ENCODE measurements at places on chromosomes 6 and 20.

DNA sequence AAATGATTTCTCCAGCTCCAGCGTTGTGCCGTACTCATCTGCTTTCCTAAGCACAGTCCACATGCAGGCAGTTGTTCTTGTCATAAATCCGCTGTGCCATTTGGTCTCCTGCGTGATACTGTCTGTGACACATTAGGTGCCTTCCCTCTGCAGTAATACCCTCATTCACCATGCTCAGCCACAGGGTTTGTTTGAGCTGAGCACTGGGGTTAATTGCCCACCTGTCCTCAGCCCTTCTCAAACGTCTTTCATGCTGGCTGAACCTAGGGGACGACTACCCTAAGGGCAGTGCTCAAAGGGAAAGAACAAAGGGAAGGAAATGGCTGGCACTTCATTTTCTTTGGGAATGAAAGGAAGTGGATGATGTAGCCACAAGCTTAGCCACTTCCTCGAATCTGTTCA lies 64.2 kb upstream of the MYLIP start:
- DNase-seq, result no peak

DNA sequence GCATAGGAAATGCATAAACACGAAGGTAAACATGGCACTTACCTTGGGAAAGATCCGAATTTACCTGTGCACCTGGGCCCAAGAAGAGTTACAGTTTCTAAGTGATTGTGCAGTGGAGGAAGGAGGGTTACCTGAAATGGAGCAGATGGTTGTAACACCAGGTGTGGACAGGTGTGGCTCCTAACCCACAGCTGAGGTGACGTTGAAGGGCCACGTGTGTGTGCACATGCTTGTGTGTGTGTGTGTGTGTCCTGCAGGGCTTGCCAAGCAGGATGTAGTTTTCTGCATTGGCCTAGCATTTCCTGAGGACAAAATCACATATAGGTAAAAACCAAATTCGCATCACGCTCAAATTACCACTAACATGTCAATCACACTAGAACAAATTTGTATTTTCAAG lies 240.8 kb downstream of the ANKRD60 start:
- DNase-seq, result no peak

DNA sequence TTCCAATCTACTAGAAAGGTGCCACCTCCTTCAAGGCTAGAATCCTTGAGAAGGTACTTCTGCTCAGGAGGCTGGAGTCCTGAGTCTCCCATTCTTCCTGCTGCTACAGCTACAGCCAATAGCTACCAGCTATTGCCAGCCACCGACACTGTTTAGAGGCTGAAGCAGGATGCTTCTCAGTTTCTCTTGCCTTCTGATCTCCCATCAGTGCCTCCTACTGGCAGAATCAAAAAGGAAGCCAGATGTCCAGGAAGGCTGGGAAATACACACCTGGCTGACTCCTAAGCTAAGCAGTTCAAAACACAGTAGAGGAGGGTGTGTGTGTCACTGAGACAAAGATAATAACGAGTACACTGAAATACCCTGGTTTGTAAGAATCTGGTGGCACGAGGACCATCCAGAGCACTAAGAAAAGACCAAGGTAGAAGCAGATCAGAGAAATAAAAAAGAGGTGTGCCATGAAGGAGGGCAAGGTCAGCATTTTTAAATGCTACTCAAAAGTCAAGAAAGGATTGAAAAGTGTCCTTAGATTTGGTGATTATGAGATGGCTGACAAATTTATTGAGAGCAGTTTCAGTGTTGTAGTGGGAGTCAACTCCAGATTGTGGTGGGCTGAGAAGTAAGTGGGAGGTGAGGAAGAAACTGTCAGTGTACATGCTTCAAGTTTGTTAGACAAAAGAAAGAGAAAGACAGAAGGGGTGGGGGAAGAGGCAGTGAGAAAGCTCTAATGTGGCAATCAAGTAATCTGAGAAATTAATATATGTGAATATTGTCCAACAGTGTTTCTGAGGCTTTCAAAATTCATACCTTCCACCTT lies 2.3 kb upstream of the HLA-DMA start:
- no peak for DNase-seq

DNA sequence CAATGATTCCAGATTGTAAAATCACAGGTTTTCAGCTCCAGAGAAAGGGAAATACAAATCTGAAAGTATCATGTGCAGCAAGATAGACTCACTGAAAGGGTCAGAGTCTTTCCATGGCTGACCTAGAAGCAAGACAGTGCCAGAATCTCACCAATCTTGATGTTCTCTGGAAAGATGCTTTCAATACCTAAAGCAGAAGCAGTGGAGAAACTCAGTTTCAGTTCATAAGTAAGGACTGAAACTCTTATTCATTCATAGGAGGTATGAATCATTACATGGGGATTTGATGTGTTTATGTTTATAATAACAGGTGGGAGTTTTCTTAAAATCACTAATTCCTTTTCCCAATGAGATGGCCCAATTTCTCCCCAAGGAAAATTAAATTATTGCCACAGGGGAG lies 42.5 kb downstream of the SLC2A12 start:
- DNase-seq, result no peak

DNA sequence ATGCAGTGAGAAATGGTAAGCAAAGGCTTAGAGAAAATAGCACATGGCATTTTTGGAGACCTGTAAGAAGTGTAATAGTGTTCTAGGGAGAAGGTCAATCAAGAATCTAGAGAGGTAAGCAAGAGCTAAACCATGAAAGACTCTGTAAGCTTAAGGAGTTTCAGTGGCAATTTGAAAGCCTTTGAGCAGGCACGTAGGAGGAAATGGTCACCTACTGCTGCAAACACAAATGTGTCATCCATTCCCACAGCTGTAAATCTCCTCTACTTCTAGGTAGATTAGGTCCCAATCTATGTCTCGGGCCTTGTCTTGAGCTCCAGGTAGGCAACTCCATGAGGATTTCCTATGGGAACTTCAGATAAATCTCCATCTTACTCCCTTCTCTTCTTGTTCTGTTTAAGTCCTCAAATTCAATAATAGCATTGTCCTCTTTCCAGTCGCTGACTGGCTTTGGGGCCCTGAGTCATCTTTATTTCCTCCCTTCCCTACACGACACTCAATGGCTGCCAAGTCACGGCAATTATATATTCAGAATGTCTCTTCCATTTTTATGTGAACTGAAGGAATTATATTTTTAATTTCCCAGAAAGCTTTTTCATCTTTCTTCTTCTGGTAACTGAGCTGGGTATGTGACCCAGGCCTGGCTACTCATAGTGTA lies 24.2 kb upstream of the PAQR8 start:
- DNase-seq, result no peak

DNA sequence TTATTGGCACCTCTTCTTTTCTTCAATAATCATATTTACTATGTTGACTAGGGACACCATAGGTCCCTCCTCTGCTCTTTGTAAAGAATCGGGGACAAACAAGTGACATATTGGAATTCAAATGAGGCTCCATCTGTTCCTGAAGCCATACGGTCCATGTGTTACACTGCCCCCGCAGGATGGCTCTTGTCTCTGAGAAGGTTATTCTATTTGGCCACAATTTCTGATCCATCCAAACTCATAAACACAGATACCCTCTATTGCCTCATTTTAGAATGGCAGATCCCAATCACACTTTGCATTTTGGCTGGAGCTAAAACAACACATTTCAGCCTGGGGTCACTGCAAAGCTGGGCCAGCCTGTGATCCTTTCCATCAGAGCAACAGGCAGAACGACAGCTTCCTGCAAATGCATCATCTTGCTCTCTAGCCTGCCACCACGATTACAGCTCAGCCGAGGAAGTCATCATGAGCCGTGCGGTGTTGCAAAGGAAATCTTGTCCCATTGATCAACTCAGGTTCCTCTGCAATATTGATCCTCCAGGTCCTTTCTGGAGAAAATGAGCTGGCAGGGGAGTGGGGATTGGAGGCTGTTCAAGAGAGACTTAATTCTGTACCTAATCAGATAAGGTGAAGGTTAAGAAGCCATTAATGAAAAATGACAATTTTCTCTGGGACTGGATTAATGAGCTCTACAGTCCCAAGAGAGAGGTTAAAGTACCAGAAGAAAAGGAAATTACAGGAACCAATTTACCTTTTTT lies 73.1 kb downstream of the AGPAT4 start:
- DNase-seq, result no peak

DNA sequence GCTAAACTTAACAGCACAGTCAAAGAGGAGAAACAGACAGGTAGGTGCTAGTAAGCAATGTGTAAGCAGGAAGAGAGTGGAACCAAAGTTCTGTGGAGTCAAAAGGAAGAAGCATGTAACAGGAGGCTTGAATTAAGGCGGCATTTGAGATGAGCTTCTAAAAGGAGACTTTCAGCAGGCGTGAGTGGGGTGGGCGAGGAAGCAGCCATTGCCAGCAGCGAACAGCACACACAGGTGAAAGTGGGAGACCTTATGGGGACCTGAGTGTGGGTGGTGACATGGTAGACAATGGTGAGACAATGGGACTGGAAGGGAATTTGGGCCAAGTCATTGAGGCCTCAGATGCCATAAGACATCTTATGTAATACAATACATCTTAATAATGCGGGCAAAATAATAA lies 195.0 kb downstream of the PAX1 start:
- DNase-seq, result no peak

- no peak for DNase-seq
Observed at GRCh38 chr20:41895241-41896032, 277.3 kb upstream of the CHD6 start.

- peak; percentile 10 for DNase-seq
Observed at GRCh38 chr6:69985180-69985579, 118.8 kb downstream of the COL19A1 start.

DNA sequence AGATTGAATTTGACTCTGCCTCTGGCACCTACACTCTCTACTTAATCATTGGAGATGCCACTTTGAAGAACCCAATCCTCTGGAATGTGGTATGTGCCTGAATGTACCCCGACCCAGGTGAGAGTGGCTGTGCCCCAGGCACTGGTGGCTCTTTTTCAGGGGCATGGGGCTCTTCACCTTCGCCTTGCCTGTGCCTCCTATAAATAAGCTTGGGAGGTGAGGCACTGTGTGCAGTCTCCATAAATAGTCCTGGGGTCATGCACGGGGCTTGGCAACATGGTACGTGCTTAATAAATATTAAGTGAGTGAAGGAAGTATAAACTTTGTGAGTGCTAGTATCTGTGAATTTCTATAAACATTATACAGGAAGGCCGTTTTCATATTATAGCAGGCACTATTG lies 33.0 kb downstream of the GHRH start:
- no peak for DNase-seq

DNA sequence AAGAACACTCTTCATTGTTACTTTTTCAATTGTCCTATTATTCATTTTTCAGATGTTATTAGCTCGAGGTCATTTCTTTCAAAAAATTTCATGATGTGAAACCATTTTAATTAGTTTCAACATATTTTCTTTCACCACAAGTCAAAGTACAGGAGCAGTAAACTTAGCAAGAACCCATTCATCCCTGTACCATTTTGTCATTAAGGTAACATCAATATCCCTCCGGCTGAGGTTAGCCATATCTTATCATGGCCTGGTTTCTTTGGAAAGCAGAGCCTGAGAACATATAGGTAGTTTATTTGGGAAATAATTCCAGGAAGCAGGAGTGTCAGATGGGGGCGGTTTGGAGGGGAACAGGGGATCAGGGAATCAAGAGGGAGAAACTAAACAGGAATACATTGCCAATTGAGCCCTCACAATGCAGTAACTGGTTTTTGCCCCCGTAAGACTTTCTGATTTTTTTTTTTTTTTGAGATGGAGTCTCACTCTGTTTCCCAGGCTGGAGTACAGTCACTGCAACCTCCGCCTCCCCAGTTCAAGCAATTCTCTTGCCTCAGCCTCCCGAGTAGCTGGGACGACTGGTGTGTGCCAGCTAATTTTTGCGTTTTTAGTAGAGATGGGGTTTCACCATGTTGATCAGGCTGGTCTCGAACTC lies 83.7 kb downstream of the MKKS start:
- no peak for DNase-seq

DNA sequence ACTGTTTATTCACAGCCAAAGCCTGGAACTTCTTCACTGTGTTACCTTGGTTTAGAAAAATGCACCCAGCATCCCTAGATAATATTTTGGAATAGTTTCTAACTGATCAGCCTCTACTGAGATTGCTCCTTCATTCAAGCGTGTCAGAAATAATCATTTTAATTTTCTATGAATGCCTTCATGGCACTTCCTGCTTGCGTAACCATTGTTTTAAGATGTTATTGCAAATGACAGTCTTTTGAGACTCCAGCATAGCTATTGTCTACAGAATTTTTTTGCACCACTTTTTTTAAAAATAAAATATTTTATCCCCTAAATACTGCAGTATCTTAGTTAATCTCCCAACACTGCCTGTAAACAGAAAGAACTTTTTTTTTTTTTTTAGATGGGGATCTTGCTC lies 213.1 kb downstream of the PHACTR1 start:
- no peak for DNase-seq

- no peak for DNase-seq
Observed at GRCh38 chr20:24163506-24163905, 174.9 kb upstream of the GGTLC1 start.

DNA sequence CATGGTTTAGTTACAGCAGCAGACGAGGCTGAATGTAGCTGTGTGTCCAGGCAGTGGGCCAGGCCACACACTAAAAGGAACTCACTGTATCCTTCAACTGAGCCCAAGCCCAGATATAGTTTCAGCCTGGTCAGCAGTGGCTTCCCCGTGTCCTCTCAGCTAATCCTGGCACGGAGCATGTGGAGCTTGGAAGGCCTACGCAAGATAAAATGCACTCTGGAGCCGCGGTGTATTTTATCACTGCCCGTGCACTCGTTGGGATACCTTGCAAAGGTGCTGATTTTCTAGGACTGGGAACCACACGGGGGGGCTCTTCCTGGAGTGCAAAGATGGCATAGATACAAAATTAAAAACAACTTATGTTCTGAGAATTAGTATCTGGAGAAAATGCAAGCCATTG lies 48.4 kb upstream of the IYD start:
- no peak for DNase-seq

- no peak for DNase-seq
Observed at GRCh38 chr6:157471895-157472686, 91.1 kb downstream of the ZDHHC14 start.

DNA sequence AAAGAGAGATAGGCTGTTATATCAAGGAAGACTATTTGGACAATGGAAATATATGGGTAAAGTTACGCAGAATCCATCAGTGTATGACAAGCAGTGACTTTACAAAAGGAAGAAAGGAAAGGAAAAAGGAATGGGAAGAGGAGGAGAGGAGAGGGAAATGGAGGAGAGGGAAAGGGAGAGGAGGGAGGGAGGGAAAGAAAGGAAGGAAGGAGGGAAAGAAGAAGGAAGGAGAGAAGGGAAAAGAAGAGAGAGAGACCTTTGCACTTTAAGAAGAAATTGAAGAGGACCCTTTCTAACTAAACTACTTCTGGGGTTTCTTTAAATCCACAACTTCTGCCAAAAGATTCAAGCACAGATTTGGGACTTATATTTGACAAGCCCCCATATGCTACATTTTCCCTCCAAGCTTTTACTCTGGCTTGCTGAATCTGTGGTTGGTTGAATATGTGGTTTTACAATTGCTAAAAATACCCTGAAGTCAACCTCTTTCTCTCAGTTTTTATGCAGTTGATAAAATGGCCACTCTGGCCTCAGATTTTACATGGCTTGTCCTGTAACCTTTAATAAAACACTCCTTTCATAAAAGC lies 120.8 kb upstream of the RAB32 start:
- no peak for DNase-seq

DNA sequence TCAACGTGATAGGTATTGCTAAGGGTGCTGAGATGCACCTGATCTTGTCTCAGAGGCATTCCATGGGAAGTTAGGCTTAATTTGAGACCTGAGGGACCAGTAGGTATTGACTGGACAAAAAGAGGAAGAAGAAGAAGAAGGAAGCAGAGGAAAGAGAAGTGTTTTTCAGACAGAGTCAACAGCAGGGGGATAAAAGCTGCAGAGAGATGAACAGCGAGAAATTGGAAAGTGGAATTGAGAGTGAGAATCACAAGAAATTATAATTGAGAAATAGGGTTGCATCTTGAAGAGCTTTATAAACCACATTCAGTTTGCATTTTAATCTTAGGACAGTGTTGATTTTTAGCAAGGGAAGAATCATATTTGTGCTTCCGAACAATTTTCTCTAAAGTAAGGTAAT lies 254.0 kb downstream of the CD83 start:
- DNase-seq, result no peak

All from fibroblast of skin of right quadriceps (primary cell).